AG08396 (cell line): ENCODE measurements at places on chromosomes 7 and 10.

DNA sequence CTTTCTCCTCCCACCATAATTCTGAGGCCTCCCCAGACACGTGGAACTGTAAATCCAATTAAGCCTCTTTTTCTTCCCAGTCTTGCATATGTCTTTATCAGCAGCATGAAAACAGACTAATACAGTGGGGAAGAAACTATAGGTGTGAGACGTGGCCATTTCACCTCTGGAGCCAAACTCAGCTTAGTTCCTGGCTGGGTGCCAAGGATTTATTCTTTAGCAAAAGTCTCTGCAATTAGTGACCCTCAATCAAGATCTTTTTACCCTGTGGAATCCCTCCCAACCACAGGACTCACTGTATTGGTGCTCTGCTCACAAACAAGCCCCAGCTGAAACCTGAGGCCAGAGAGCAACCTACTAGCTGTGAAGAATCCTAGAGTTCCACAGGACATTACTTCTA, 28.1 kb upstream of the SFTPD start:
- no peak for DNase-seq

GRCh38 chr7:91374321-91374989, 110.2 kb downstream of the FZD1 start:
- DNase-seq, result no peak

DNA sequence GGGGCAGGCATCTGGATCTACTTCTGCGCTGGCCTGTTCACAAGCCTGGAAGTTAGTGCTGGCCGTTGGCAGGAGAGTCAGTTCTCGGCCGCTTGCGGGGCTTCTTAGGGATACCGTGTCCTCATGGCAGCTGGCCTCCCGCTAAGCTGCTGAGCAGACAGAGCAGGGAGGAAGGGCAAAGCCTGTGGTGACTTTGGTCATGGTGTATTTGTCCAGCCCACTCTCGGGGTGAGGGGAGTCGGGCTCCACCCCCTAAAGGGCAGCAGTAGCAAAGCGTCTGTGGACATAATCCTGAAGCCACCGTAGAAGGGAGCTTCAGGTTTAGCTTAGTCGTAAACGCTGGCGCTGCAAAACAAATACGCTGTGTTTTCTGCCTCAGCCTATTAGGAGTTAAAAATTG, 12.2 kb downstream of the UBE3C start:
- DNase-seq, result peak; percentile 31

DNA sequence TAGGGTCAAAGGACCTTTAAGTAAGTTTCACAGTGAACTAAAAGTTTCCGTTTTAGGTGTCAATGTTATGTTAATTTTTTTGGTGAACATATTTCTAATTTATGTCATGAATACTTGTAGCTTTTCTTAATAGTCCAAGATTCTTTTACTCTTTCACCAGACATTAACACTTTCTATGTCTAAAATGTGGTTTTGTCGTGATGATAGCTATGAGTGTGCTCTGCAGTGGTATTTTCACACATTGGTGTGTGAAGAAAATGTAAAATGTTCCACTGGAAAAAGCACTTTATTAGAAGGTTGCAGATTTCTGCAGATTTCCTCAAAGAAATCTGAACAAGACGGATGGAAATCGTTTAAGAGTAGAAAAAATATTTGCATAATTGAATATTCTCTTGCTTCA, 561.0 kb upstream of the ANKRD30A start:
- DNase-seq, result no peak

- no peak for DNase-seq
Measured at GRCh38 chr10:123134915-123135414, 805 bp upstream of the HMX3 start.
